ENCODE measurements at places on chromosomes 5 and 9. TPM values are rescaled to one million over a fixed set of nuclear protein-coding genes. Genes with fewer than 3 reads are reported as not detected.

UBE2QL1 gene
- total RNA-seq: 0.49 TPM

DNA sequence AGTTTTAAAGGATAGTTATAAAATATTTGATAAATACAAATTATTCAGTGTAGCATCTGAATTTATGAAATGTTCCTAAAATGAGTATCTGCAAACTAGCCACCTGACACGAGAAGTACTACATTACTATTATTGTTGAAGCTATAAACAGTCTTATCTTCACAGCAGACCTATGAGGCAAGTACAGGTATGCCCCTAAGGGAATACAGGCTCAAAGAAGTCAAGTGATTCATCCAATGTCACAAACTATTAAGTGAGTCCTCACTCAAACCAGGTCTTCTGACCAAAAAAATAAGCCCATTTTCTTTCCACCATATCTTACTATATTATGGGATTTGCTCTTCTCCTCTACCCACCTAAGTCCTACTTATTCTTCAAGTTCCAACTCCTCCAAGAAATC, 28.7 kb downstream of the STRBP start:
- no peak for DNase-seq

PCDHGB4 gene
- total RNA-seq: 8.0 TPM

GRCh38 chr5:36703245-36703860, 96.9 kb downstream of the SLC1A3 start:
- DNase-seq: no peak
